ENCODE measurements at places on chromosomes 11 and 22.

DNA sequence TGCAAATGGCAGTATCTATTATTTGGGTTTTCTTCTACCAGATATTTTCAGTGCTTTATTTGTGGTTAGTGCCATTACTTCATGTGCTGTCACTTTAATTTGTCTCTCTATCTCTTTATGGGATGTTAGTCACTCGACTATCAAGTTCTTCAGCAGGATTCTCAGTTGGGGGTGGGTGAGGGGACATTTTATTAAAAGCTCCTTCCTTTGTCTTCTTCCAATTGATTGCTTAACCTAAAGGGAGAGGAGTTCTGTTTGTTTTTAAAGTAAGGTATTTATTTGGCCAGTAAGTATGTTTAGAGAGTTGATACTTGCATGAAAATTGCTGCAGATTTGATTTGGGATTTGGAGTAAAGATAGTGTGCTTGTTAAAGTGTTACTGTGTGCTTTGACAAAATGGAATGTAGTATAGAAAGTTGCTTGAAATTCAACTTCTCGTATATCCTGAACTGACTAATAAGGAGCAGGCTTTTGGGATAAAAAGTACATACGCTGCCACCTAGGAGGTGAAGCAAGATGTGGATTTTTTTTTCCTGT lies 10.3 kb downstream of the YAP1 start:
- no peak for DNase-seq

GRCh38 chr11:130475426-130476053 lies 27.1 kb downstream of the ADAMTS15 start:
- DNase-seq, result no peak

- no peak for DNase-seq
Measured at GRCh38 chr11:65576232-65576866, 496 bp downstream of the EHBP1L1 start.

GRCh38 chr22:28146401-28147314 lies 227.6 kb upstream of the PITPNB start:
- DNase-seq, result no peak
